NCI-H2107 (cell line): ENCODE measurements at places on chromosomes 11 and 22.

- DNase-seq, result no peak
Observed at GRCh38 chr11:27972522-27973170, 135.3 kb downstream of the KIF18A start.

DNA sequence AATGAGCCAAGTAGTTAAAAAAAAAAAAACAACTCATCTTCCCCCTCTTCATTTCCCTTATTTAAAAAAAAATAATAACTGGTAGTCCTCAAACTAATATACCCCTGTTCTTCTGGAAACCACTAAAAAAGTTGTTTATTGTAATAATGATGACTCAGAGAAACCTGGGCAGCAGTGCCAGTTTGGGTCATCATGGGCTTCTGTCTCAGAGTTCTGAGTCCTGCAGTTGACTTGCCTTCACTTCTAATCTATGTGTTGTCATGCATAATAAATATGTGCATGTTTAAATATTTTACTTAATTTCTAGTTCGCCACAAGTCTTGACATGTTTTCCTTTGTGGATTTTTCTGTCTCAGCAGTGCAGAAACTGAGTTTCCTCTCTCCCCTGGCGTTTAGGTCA is 46.8 kb downstream of the PPP2R1B start:
- DNase-seq, result no peak

- no peak for DNase-seq
Observed at GRCh38 chr11:87722756-87723565, 452.3 kb downstream of the RAB38 start.

DNA sequence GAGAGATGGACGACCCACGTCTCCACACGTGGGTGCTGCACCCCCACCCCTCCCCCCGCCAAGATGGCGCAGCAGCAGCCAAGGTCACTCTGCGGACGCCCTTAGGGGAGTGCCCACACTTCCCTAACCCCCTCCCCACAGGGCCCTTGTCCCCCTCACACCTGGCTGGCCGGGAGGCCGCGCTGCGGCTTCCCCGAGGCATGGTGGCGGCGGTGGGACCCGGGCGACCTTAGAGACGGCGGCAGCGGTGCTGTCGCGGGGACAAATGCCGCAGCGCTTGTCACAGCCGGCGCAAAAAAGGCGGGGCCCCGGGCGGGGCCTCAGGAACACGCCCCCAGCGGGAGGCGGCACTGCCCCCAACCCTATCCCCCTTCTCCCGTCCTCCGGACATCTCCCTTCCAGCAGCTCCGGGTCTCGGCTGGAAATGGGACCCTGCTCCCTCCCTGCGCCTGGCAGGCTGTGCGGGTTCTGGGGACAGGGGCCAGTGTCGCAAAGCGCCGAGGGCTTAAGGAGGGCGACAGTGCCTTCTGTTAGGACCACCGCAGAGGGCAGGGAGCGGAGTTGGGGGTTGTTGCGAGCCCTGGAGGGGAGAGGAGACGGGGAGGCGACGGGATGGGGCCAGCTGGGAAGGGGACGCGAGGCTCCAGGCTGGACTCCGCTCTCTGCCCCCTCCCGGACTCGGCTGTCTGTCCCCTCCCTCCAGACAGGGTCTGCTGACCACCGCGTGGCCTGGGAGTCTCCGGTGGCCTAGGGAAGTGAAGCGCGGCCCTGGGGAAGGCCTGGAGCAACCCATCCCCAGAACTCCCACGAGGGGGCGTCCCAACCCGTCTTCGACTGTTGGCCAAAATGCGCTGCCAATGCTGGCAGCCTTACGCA is at the start of gene CHCHD10:
Gene CHCHD10, minus strand, starts transcription at position 300 of the 876 bp plus-strand sequence. Its CDS starts 98 bp downstream, at position 202.
- peak; percentile 45 for DNase-seq

GRCh38 chr11:2132874-2133240 is 6.3 kb downstream of the IGF2 start:
- no peak for DNase-seq

- no peak for DNase-seq
Observed at GRCh38 chr11:120128392-120129119, 9.4 kb downstream of the TRIM29 start.

DNA sequence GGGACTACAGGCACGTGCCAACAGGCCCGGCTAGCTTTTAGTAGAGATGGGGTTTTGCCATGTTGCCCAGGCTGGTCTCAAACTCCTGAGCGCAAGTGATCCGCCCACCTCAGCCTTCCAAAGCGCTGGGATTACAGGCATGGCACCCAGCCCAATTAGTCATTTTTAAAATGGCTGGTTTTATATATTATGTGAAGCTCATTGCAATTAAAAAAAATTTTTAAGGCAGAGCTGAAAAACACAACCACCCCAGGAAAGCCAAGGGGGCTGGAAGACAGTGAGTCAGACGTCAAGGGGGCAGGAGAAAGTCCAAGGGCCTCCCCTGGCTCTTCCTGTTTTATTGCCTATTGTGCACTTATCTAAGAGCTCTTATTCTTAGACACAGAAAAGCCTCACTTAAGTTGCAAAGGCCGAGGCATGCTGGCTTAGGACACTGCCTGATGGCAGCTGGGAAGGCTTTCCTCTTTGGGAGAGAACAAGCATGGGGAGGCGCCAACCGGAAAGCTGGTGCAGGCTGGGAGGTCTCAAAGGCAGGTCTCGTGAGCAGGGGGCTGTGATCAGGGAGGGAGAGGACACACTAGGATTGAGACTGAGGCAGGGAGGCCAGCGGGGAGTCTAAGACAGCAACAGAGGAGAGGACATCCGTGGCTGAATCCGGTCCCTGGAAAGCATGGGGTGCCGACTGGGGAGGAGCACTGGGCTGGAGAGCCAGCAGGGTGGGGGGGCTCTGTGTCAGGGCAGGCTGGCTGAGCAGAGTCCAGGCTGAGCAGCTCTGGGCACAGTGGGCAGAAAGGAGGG is 11.1 kb upstream of the OSM start:
- no peak for DNase-seq
